ENCODE measurements at places on chromosomes 1 and 21. TPM values are rescaled to one million over a fixed set of nuclear protein-coding genes. Genes with fewer than 3 reads are reported as not detected.

Gene SLC44A3
- total RNA-seq, result 31.6 TPM

Gene ERG
- 36.7 TPM for total RNA-seq

Gene FCGR1A
- 40.9 TPM for total RNA-seq

Gene CHI3L1
- total RNA-seq, result 85.1 TPM

Gene HYI
- 72.6 TPM for total RNA-seq

Gene GBP5
- total RNA-seq, result 5.4 TPM

Gene NEK2
- 0.35 TPM for total RNA-seq

Gene HUNK
- total RNA-seq, result 2.0 TPM

Gene ETV3L
- total RNA-seq, result not detected

Gene FAM177B
- 0.20 TPM for total RNA-seq

- H3K27me3 ChIP-seq, result no peaks in the 10 kb centered on the region
- no peak overlapping the region for H3K27ac ChIP-seq
- no peaks in the 10 kb centered on the region for H3K36me3 ChIP-seq
- no peaks in the 10 kb centered on the region for H3K4me1 ChIP-seq
- H3K4me3 ChIP-seq, result no peak overlapping the region
- no peak for DNase-seq
These were observed 414.6 kb downstream of the LMO4 start for GRCh38 chr1:87743256-87743655.

- H3K4me1 ChIP-seq, result peaks cover 23% of the 10 kb centered on the region
- H3K4me3 ChIP-seq, result no peak overlapping the region
- no peak for DNase-seq
These were observed 2.3 kb downstream of the B3GALT6 start for GRCh38 chr1:1234180-1234808.

- DNase-seq, result no peak
- H3K27ac ChIP-seq, result no peak overlapping the region
- H3K27me3 ChIP-seq, result no peaks in the 10 kb centered on the region
- no peaks in the 10 kb centered on the region for H3K36me3 ChIP-seq
- no peaks in the 10 kb centered on the region for H3K4me1 ChIP-seq
These were observed 257.5 kb downstream of the SIPA1L2 start for GRCh38 chr1:232372431-232372830.

DNA sequence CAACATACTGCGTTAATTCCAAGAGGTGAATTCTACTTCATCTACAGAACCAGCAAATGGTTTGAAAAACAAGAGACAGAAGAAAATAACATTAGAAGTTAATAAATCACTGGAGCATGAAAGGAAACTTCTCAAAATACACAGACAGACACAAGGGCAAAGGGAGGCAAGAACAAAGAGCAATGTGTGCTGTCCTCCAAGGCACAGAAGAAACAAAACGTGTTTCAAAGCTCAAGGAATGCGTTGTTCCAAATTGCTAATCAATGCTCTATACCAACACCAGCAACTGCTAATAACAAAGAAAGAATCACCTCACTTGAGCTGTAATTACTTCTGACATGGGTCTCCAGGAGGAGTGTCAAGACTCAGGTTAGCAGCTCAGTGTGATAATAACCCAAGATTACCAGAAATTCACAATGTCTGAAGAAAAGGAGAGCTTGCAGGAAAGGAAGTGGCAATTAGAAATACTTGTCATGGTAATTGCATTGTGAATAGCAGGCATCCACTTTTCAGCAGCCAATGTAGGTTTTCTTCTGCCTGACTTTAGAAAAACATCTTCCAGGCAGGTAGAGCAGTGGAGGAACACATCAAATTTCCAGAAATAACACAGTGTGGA is 175.4 kb downstream of the SEC16B start:
- no peak for DNase-seq
- H3K36me3 ChIP-seq, result no peaks in the 10 kb centered on the region

GRCh38 chr1:154220970-154221277 is 169 bp downstream of the UBAP2L start:
- H3K27ac ChIP-seq, result peak overlapping the region; percentile 98
- H3K4me1 ChIP-seq, result peaks cover 38% of the 10 kb centered on the region
- H3K4me3 ChIP-seq, result peak overlapping the region; percentile 78
- no peak for DNase-seq
- H3K36me3 ChIP-seq, result peaks cover 35% of the 10 kb centered on the region

DNA sequence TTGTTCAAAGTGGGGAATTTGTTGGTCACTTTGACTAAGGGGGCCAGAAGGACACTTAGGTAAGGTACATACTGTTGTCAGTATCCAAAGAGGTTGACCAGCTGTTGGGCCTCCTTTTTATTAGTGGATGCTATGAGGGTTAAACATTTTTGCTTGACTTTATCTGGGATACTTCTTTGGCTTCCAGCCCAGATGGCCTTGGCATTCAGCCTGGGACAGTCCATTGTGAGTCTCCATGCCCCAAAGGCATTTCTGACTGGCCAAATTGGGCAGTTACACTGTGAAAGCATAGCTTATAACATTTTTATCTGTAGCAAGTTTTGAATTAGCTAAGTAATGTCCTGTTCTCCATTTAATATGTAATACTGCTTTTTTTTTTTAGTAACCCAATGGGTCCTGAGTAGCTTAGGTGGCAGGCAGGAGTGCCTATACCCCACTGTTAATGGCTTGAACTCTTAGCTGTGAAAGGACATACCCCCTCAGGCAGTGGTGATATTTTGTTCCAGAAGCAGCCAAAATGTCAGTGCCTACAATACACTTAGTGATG is 35.4 kb upstream of the CD1D start:
- H3K4me3 ChIP-seq, result no peak overlapping the region
- H3K4me1 ChIP-seq, result peaks cover 16% of the 10 kb centered on the region
- no peaks in the 10 kb centered on the region for H3K27me3 ChIP-seq
- H3K27ac ChIP-seq, result no peak overlapping the region
- no peaks in the 10 kb centered on the region for H3K36me3 ChIP-seq
- DNase-seq, result no peak

GRCh38 chr1:41588334-41588875 is 103.9 kb upstream of the EDN2 start:
- DNase-seq, result no peak
- H3K4me1 ChIP-seq, result no peaks in the 10 kb centered on the region
- no peak overlapping the region for H3K4me3 ChIP-seq
- no peak overlapping the region for H3K27ac ChIP-seq
- H3K36me3 ChIP-seq, result no peaks in the 10 kb centered on the region

GRCh38 chr21:38610623-38611251 is 112.5 kb upstream of the ERG start:
- no peak for DNase-seq
- H3K4me3 ChIP-seq, result no peak overlapping the region
- no peaks in the 10 kb centered on the region for H3K36me3 ChIP-seq

GRCh38 chr1:51569284-51570062 is 47.4 kb upstream of the OSBPL9 start:
- peaks cover 21% of the 10 kb centered on the region for H3K4me1 ChIP-seq
- no peaks in the 10 kb centered on the region for H3K36me3 ChIP-seq
- no peak overlapping the region for H3K4me3 ChIP-seq
- no peak for DNase-seq
- H3K27me3 ChIP-seq, result no peaks in the 10 kb centered on the region

DNA sequence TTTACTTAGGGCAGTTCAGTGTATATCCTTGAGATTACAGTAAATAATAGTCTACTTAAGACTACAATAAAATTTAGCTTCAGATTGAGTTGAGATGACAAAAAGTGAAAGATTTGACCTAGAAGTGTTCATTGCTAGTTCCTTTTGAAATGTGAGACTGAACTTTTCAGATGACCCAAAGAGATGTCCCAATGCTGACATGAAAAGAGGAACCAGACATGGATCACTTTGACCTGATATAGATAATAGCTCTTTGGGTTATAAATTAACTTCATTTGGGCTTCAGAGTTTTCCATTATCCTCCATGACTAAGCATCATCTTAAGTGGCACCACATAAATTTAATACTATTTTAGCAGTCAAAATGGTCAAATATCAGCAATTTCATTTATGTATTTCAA is 25.7 kb upstream of the OR10J5 start:
- H3K27me3 ChIP-seq, result no peaks in the 10 kb centered on the region
- no peak overlapping the region for H3K4me3 ChIP-seq
- no peaks in the 10 kb centered on the region for H3K36me3 ChIP-seq
- H3K27ac ChIP-seq, result no peak overlapping the region
- H3K4me1 ChIP-seq, result no peaks in the 10 kb centered on the region
- DNase-seq, result no peak

DNA sequence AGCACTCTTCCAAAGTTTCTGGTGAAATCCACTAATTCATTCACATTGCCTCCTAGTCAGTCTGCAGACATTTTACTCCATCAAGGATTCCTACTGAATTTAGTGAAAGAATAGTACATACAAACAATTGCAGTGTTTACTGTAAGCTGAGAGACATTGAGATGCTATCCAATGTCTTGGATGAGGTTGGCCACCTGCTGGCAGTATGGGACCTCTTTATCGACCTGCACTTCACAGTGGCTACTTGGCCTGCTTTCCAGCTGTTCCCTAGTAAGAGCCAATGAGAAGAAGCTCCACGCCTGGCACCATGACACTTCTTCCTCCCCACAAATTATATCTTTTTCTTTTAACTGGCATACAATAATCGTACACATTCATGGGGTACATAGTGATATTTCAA is 51.5 kb upstream of the LRIF1 start:
- H3K27ac ChIP-seq, result no peak overlapping the region
- DNase-seq, result no peak
- H3K4me1 ChIP-seq, result no peaks in the 10 kb centered on the region
- no peaks in the 10 kb centered on the region for H3K27me3 ChIP-seq
- H3K36me3 ChIP-seq, result no peaks in the 10 kb centered on the region

- no peaks in the 10 kb centered on the region for H3K36me3 ChIP-seq
- peak within 1 kb of the TSS; percentile 68 for H3K4me3 ChIP-seq
- no peak for DNase-seq
These were observed at the start of gene POU3F1 for GRCh38 chr1:38046333-38046883. Gene POU3F1, minus strand, starts transcription at chr1:38046793. Its CDS starts 50 bp downstream, at chr1:38046743.

GRCh38 chr1:52707927-52708655 is 9.9 kb upstream of the COA7 start:
- H3K4me3 ChIP-seq, result no peak overlapping the region
- H3K36me3 ChIP-seq, result no peaks in the 10 kb centered on the region
- no peaks in the 10 kb centered on the region for H3K27me3 ChIP-seq
- DNase-seq, result peak; percentile 76
- H3K27ac ChIP-seq, result no peak overlapping the region

DNA sequence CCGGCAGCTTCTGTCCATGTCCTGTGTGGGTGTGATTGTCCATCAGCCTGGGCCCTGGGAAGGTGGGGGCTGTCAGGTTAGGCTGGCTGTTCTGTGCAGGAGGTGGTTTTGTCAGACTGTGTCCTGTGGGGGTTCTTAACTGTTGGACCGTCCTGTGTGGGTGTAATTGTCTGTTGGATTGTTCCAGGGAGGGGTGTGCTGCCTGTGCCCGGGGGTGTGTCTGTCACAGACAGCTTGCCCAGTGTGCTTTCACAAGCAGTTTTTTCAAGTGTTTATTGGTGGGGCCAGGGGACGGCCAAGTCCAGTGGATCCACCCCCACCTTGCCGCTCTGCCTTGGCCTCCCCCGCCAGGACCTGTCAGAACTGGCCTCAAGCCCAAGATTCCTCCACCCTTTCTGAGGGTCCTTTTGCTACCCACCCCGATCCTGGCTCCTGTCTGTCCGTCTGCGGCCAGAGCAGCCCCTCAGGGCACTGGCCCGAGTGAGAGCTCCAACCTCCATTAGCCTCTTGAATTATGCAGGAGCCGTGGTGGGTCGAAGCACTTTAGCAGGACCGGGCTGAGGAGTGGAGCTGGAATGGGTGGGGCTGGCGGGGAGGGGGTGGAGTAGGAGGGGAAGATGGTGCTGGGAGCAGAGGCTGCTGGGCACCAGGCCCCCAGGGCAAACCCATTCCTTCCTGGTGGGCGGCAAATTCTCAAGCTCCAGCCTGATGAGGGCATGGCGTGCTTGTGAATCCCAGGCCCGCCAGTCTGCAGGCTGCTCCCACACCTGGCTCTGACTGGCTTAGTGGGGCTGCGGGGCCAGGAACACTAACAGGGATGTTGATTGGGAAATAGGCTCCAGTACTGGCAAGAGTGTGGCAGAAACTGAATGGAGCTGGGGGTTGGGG is 47.2 kb downstream of the PTPRF start:
- no peaks in the 10 kb centered on the region for H3K4me1 ChIP-seq
- H3K27ac ChIP-seq, result no peak overlapping the region
- H3K27me3 ChIP-seq, result no peaks in the 10 kb centered on the region
- H3K4me3 ChIP-seq, result no peak overlapping the region
- peaks cover 4% of the 10 kb centered on the region for H3K36me3 ChIP-seq

DNA sequence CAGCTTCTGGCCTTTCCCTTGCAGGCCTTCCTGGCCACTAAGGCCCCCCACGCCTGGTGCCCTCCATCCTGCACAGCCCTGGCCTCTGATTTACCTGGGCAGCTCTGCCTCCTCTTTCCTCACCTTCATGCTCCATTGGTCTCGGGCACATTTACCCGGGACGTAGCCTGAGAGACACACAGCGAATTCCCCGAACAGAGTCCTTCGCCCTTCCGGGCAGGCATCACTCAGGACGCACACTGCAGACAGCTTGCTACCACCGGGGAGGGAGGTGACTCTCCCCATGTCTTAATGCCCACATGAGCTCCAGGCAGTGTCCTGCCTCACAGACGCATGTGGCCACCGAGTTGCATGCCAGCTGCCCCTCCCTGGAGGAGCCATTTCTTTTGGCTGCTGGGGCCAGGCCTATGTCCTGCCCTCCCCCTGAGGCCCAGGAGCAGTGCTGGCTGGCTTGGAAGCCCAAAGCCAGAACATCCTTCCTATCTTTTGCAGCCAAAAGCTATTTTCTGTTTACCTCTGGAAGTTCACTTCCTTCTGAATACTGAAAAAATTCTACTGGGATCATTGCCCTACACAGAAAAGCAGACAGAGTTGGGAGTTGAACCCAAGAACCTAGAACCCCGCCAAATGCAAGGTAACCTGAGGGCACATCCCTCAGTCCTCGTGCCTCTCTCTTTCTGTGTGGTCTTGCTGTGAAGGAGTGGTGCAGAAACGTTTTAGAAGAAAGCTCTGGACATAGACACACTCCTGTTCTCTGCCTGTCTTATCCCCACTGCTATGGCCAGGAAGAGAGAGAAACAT is 209.5 kb downstream of the TOMM20 start:
- DNase-seq, result peak; percentile 60
- no peaks in the 10 kb centered on the region for H3K36me3 ChIP-seq
- no peaks in the 10 kb centered on the region for H3K27me3 ChIP-seq
- H3K27ac ChIP-seq, result peak overlapping the region; percentile 87
- H3K4me1 ChIP-seq, result peaks cover 64% of the 10 kb centered on the region

DNA sequence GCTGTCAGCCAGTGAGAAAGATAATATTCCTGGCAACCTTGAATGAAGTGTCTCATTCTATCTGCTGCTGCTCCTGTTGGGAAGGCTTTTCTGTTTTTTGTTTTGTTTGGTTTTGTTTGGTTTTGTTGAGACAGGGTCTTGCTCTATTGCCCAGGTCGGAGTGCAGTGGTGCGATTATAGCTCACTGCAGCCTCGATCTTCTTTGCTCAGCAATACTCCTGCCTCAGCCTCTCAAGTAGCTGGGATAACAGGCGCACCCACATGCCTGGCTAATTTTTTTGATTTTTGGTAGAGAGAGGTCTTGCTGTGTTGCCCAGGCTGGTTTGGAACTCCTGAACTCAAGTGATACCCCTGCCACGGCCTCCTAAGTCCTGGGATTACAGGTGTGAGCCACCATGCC is 37.6 kb downstream of the BTG3 start:
- no peak overlapping the region for H3K4me3 ChIP-seq
- no peak for DNase-seq
- no peaks in the 10 kb centered on the region for H3K4me1 ChIP-seq
- H3K36me3 ChIP-seq, result no peaks in the 10 kb centered on the region
